8988T (cell line): ENCODE measurements at places on chromosomes 1 and 21.

DNA sequence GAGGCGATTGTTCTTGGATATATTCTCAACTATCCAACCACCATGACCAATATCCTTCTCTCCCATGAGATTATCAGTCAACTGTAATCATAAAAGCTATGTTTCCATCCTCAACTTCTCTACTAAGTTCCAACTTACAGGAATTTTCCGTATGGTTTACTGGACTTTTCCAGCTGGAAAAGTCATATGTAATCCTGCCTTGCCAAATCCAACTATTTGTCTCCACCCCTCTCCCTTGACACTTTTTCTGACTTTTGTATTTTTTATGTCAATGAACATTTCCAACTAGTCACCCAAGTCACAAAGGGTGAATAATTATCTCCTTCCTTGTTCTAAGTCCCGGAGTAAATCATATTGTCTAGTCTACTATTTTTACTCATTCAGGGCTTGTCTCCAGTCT, 293.1 kb downstream of the USP25 start:
- DNase-seq, result no peak

GRCh38 chr21:34511787-34512455, at the start of gene KCNE1:
Gene KCNE1, minus strand, starts transcription at chr21:34512210. Its CDS starts 62,576 bp downstream, at chr21:34449634.
- no peak for DNase-seq

- DNase-seq, result no peak
Observed at GRCh38 chr1:69195136-69195535, 372.6 kb upstream of the LRRC7 start.

DNA sequence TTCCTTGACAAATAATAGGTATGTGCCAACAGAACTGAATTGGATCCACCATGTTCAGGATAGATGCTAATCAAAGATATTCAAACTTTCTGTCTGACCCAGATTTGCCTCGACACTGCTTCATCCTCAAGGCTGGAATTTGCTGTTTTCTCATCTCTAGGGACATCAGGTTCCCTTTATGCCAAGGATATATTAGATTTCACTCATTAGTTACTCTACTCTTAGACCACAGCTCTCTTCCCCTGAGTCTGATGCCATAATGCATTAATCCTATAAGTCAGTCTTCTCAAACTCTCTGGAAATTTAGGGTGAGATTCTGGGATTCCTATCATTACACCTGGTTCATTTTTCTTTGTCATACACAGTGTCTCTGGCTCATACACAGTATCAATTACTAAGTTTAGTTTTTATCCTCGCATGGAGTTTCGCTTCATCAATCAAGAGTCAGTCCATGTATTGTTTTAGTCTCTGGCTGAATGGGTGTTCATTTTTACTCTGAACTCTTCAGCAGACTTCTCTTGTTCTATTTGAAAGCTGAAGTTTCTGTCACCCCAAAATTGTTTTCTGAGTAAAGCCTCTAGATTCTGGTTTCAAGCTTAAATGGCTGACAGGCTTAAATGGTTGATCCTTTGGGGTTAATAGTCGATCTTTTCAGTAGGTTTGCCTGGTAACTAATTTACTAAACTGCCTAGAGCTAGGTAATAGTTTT, 9.3 kb upstream of the DCAF6 start:
- DNase-seq, result no peak

GRCh38 chr1:52166996-52167753, 25.3 kb downstream of the ZFYVE9 start:
- DNase-seq, result no peak

GRCh38 chr1:51924455-51924854, 45.9 kb upstream of the NRDC start:
- DNase-seq, result no peak

DNA sequence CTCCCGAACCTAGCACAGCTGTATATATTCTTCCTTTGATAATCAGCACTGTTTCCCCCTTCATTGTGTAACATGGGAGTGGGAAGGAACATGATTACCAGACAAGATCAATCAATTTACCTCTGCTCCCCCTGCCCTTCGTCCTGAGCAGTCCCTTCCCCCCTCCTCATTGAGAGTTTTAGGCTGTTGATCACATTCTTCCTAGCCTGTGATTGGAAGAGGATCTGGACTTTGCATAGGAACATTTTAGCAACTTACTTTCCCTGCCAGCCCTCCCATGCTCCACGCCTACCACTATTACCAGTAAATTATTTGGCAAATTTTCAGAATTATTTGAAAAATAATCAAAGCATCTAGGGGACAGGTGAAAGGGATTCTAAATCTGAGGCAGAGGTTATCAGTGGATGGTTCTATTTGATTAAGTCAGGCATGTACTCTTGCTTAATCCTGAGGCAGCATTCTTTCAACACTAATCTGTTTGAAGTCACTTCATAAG, 62.7 kb upstream of the ABCD3 start:
- no peak for DNase-seq

DNA sequence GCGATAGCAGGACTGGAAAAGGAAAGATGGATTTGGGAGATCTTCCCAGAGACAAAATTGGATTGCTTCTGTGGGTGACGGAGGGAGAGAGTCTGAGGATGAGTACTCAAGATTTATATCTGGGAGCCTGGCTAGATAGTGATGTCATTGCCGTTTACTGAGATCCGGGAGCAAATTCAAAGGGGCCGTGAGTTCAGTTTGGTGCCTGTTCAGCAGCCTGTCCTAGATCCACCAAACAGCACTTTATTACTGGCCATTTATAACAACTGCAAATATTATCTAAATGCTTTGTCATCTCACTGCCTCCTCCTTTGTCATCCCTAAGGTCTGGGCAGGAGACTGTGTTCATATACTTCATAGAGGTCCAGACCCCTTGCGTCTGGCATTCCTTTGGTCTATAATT, 29.2 kb downstream of the MAPKAPK2 start:
- DNase-seq, result no peak

DNA sequence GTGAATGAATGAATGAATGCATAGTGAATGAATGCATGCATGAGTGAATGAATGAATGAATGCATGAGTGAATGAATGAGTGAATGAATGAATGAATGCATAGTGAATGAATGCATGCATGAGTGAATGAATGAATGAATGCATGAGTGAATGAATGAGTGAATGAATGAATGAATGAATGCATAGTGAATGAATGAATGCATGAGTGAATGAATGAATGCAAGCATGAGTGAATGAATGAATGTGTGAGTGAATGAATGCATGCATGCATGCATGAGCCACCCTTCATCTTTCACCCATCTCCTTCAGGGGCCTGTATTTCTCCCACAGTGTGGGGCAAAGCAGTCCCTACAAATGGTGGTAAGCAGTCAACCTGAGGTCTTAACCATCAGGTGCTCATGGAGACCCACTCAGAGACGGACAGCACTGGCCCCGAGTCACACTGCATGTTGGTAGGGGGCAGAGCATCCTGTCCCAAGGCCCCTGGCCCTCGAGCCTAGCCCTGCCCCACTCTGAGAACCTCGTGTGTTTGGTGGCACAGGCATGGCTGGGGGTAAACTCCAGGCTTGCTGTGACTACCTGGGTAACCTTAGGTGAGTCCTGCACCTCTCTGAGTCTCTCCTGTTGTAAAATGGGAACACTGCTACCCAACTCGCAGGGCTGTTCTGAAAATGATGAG, 28.0 kb upstream of the PAX7 start:
- DNase-seq, result no peak

DNA sequence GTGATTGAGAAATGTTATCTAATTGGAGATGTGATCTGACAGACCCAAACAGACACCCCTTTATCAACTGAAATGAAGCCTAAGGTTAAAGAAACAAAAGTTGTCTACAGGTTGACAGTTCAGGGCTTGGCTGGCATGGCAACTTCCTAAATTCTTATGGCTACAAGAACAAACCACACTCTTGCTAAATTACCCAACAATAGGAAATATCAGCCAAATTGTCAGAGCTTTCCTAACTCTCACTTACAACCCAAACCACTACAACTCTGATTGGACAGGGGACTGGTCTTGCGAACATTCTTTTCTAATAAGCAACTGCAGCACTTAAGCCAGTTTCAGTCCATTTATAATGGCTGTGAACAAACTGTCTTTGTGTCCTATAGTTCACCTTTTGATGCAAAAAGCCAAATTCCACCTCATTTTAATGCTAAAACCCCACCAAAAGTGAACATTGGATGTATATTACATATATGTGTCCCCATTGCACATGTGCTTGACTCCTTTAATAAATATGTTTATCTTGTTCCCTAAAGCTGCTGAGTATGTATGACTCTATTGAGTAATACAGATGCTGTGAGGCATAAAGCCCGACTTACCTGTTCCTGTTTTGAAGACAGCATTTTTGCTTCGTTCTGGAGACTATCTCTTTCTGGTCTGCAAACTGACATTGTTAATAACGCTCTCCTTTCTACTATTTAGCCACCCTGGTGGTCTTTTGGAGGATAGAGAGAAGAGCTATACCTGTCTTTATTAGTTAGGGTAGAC, 101.3 kb upstream of the HMCN1 start:
- DNase-seq, result no peak

DNA sequence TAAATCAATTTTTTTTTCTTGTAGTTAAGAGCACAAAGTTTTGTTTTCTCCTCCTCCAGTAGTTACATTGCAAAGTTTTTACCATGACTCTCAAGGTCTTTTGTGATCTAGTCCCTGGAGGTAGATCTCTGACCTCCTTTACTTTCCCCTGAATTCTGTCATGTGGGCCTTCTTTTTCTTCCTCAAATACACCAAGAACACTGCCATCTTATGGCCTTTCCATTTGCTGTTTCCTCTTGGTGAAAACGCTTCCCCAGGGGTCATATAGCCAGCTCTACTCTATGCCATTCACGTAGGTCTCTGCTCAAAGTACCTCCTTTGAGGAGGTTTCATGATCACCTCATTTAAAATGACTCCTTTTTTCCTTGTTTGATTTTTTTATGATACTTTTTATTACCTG, 2.7 kb downstream of the DDX20 start:
- no peak for DNase-seq

DNA sequence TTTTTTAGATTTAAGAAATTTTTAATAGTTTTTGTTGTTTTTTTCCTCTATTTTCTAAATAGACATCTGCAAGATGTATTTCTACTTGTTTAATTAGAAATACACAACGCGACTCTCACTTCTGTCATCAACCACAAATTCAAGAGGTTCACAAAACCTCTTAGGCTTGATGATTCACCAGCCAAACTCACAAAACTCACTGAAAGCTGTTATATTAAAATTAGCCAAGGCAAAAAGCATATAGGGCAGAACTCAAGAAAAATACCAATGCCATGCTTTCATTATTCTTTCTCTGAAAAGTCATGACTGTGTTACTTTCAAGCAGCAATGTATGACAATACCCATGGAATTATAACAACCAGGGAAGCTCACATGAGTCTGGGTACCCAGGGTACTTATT, 487.0 kb upstream of the RGS18 start:
- no peak for DNase-seq

DNA sequence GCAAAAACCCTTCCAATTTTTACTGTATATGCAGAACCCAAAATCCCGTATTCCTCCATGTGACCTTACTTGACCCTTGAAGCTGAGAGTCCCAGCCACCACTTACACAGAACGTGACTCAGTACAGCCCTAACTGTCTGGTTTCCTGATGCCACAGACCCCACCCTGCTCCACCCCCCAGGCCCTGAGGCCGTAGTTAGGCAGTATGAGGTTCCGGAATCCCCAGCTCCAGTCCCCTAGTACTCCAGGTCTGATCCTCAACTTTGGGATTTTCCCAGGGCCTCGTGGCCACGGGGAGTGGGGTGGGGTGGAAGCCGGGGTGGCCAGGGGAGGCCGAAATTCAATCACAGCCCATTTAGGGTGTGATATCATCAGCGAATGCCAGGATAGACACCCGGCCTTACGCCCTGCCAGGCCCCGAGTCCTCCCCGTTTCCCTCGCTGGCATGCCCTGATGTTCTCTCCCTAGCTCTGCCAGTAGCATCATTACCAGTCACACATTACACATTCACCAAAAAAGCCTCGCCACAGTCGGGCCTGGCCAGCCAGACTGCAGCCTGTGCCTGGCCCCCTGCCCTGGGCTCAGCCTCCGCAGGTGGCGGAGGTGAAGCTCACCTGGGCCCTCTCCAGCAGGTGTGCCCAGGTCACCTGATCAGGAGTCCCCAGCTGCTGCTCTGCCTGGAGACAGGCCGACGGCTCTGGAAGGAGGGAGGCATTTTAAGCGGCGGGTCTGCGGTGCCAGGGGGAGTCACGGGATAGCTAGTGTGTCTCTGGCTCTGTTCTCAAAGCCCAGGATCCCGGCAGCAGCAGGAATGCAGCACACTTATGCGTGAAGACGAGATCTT, 70.8 kb downstream of the SCCPDH start:
- no peak for DNase-seq

GRCh38 chr1:206002160-206002559, 1.0 kb downstream of the RAB7B start:
- DNase-seq, result no peak

DNA sequence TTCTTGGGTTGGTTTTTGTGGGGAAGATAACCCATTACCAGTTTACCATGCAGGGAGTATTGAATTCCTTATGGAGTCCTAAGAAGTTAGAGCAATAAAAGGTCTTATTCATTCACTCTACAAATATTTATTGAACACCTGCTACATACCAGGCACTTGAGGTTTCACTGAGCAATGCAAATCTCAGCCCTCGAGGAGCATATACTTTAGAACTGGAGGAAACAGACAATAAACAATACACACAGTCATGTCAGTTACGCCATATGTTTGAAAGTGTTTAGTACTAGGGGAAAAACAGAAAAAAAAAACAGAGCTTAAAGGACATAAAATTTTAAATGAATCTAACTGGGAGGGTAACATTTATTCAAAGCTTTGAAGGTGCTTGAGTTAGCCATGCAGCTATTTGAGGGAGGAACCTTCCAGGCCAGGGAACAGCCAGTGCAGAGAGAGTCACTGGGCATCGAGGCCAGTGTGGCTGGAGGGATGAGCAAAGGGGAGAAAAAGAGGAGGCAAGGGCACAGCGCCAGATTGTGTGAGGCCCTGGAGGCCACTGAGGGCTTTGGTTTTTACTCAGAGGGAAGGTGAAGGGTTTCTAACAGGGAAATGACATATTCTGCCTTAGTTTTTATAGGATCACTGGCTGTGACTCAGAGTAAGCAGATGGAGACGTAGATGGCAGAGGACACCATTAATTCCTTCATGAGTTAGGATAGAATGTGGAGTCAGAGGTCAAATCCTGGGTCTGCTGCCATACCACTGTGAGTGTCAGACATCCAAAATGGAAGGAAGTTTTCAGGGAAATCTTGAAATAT, 32.7 kb downstream of the C1orf21 start:
- DNase-seq, result no peak

DNA sequence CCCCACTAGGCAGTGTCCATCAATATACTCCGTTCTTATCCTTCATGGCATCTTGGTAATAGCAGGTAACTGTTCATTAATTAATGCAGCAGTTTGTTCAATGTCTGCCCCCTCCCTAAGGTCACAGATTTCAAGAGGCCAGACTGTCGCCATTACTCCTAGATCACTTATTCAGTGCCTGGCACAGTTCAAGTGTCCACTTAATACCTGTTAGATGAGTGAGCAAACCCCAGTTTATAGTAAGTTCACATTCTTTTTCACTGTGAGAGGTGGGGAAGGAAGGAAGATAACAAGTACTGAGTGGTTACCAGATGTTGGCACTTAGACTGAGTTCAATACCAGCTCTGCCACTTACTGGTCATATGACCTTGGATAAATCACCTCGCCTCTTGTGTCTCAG, 36.4 kb downstream of the OPRD1 start:
- no peak for DNase-seq

- DNase-seq, result no peak
Observed at GRCh38 chr1:202086579-202087350, 36.0 kb upstream of the GPR37L1 start.
